GM23338 (cell line): ENCODE measurements at places on chromosomes 12 and 14.

DNA sequence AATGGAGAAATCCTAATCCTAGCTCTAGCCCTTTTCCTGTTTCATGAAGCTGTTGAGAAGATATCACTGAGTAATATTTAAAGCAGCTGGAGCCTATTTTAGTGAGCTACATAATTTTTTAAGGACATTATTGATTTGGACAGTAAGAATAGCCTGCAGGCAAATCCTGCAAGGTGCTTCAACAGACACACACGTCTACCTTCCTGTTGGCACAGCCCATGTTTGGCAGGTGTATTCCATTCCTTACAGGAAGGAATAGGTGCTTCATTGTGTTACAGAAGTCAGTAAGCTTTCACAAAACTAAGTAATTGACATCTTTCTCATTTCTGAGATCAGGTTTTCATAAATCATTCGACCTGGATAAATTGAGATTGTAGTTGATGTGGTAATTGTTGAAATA is 50.6 kb downstream of the FOXA1 start:
- DNase-seq = no peak

GRCh38 chr14:42490536-42490935 is 883.9 kb downstream of the LRFN5 start:
- no peak for DNase-seq

- DNase-seq = no peak
Observed at GRCh38 chr14:68547305-68548193, 245.3 kb downstream of the ZFP36L1 start.

- DNase-seq = peak; percentile 42
Observed at GRCh38 chr12:57549203-57549908, 488 bp upstream of the KIF5A start.

- no peak for DNase-seq
Observed at GRCh38 chr12:9742661-9743060, 9.8 kb upstream of the CLECL1 start.

GRCh38 chr12:6613015-6613775 is 6.0 kb upstream of the CHD4 start:
- peak; percentile 61 for DNase-seq

GRCh38 chr12:40946612-40947194 is 241.4 kb upstream of the PDZRN4 start:
- peak; percentile 56 for DNase-seq

GRCh38 chr12:71865757-71866536 is 26.4 kb downstream of the TBC1D15 start:
- no peak for DNase-seq

- DNase-seq = no peak
Observed at GRCh38 chr14:61582815-61583214, 112.5 kb upstream of the HIF1A start.

- no peak for DNase-seq
Observed at GRCh38 chr14:90198541-90199060, 57.8 kb upstream of the PSMC1 start.

DNA sequence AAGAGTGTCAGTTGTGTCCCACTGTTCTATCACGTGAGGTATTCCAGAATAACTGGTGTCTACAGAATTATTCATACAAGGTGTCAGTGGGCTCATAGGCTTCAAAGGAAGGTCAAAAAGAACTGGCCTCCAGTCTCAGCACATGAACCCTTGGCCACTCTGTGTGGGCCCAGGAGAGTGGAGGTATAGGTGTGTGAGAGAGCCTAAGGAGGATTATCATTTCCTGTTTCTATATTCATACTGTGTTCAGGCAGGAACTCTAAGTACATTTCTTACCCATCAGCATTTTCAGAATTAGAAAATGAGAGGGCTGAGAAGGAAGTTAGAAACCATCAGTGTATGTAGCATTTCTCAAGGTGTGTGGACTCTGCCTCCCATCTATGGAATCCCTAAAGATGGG is 87.0 kb downstream of the BTG1 start:
- no peak for DNase-seq

- DNase-seq = peak; percentile 55
Observed at GRCh38 chr12:1630827-1631591, 2.0 kb downstream of the WNT5B start.

- no peak for DNase-seq
Observed at GRCh38 chr12:88775742-88776151, 195.5 kb upstream of the KITLG start.

GRCh38 chr14:73800970-73801515 is 50.6 kb upstream of the PTGR2 start:
- DNase-seq = no peak

DNA sequence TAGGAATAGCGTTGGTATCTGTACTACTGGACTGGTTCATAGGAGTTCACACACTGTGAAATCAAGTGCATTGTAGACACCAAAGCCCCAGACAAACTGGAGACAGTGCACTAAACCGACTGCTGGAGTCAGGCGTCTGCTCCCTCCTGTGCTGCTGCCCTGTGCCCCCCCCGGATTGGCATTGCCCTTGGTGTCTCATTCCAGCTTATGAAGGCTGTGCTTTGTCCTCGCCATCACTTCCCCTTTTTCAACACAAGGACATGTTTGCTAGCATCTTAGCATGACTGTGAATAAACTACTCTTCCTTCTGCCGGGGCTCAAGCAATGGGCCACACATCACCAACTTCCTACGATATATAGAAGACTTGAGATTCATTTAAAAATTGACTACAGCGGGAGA is 84.0 kb downstream of the TMCC3 start:
- no peak for DNase-seq

DNA sequence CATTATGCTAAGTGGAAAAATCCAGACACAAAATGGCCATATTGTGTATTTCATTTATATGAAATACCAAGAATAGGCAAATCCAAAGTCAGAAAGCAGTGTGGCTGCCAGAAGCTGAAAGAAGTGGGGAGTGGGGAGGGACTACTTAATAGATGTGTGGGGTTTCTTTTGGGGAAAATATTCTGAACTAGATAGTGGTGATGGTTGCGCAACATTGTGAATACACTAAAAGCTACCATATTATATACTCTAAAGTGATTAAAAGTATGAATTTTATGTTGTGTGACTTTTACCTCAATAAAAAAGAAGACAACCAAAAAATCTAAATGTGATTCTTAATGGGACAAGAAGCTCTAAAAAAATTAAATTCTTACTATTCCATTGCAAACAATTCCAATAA is 272.6 kb downstream of the DAD1 start:
- DNase-seq = no peak

GRCh38 chr12:16583969-16584745 is 21.8 kb downstream of the LMO3 start:
- DNase-seq = no peak

DNA sequence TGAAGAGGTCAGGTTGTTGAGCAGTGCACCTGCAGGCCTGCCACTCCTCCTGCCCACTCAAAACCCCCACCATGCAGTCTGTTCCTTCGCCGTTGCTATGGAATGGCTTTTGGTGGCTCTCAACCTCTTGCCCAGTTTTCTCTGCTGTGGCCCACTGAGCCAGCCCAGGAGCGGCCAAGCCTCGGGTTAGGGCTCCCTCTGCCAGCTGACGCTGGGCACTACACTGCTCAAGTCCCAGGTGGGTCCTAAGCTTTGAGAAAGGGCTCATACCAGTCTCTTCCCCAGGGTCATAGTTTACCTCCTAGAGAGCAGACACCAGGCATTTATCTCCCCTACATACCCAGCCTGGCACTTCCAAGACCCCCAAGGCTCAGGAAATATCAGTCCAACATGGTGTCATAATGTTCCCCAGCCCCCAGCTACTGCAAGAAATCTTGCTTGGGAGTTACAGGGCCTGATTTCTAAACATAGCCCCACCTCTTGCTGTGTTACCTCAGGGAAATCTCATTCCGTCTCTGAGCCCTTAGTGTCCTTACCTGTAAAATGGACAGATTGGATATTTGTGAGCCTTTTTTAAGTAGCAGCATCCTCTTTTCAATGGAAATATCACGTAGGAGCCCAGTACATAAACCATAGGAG is 59.4 kb downstream of the TSPAN11 start:
- peak; percentile 79 for DNase-seq

- DNase-seq = no peak
Observed at GRCh38 chr14:74148705-74149104, 63.9 kb downstream of the LIN52 start.

GRCh38 chr12:10128687-10129086 is 1.3 kb downstream of the CLEC7A start:
- DNase-seq = no peak

DNA sequence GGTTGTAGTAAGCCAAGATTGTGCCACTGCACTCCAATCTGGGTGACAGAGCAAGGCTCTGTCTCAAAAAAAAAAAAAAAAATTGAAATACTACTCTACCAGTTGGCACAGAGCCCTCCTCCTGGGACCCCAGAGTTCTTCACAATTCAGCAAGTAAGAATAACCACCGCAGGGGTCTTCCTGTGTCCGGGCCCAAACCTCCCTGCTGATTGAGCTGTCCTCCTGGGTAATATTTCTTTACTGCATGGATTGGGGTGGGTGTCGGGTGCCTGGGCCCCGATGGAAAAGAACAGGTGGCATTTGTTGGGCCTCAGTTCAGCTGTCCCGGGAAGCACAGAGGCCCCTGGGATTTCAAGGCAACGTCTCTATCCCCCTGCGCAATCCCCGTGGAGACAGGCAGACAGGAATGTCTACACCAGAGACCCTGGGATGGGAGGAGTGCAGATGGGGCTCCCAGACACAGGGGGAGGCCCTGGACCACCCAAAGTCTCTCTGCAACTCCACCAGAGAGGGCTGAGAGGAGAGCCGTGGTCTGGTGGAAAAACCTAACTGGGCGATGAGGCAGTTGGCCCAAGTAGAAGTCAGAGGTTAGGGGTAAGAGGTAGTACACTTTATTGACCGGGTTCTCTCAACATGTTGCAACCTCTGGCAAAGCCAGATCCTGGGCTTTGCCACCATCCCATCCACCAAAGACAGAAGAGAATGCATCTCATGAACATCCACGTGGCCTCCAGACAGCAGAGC is 32.7 kb upstream of the VPS37B start:
- no peak for DNase-seq

GRCh38 chr12:65825183-65825506 is 862 bp downstream of the HMGA2 start:
- no peak for DNase-seq

GRCh38 chr14:51704545-51704944 is 52.8 kb downstream of the FRMD6 start:
- DNase-seq = peak; percentile 70

GRCh38 chr14:71203306-71203705 is 296.0 kb downstream of the PCNX1 start:
- no peak for DNase-seq

DNA sequence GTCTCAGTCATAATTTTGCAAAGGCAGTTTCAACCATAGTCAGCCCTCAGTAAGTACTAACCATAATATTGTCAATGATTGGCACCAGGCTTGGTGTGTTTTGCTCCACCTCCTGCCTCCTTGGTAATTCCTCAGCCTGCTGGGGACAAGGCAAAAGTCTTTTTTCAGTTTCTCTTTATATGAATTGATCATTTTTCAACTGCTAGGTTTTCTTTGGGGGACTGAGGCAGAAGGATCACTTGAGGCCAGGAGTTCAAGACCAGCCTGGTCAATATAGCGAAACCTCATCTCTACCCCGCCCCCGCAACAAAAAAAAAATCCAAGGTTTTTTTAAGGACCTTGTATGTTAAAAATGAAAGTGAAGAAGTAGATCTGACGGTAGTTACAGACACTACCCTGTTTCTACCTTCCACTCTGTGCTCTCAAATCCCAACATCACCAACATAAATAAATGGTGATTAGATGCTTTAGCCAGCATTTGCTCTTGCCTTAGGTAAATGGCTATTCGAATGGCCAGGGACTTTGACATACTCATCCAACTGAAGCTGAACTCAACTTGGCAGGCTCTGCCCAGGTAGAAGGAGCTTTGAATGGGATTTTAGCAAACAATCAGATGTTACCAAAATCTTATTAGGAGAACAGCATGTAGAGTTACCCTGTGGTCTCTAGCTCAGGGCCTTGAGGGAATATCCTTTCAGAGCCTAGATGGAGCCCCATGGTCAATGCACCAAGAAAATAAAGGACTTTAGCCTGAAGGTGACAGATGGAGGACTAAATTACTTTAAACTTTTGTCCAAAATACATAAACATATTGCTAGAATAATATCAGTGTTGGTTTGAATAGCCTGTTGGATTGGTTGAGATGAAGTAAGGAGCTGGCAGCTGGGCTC is 126.9 kb upstream of the AMIGO2 start:
- no peak for DNase-seq

DNA sequence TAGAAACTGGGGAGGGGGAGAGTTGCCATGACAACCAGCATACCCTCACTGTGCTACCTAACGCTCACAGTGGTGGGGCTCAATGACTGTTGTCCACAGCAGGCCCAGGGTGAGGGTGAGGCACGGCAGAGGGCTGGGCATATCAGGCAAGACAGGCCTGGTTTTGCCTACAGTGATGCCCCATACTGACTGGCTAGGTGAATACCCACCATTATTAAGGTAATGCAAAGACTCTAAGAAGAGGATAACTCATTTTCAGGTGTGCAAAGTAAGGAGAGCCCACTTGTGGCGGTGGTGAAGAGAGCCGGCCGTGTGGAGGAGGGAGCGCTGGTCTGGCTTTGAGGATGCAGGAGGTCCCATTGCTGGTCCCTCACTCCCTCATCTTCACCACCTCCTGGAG is 422.3 kb downstream of the FUT8 start:
- DNase-seq = peak; percentile 14

DNA sequence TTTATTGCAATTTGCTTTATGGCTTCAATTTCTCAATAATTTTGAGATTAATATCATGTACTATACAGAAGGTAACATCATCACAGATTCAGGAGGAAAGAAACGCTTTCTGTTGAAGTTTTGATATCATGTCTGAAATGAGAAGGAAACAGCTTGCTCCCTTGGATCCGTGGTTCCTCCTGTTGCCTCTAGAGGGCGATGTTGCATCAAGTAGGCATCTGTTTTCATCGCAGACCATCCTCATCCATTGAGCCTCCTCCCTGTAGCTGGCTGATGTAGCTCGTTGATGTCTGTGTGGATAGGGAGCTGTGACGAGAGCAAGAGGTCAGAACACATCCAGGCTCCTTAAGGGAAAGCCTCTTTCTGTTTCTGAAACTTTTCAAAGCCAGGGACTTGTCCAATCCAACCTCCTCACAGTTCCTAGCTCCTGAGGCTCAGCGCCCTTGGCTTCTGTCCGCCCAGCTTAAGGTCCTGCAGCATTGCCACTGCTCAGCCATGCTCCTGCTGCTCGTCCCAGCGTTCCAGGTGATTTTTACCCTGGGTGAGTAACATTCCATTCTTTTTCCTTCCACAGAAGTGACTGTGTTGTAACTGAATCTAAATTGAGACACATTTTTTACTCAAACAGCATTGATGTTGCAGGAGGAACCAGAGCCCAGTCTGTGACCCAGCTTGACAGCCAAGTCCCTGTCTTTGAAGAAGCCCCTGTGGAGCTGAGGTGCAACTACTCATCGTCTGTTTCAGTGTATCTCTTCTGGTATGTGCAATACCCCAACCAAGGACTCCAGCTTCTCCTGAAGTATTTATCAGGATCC is 304.8 kb upstream of the OR4E1 start:
- DNase-seq = peak; percentile 85

DNA sequence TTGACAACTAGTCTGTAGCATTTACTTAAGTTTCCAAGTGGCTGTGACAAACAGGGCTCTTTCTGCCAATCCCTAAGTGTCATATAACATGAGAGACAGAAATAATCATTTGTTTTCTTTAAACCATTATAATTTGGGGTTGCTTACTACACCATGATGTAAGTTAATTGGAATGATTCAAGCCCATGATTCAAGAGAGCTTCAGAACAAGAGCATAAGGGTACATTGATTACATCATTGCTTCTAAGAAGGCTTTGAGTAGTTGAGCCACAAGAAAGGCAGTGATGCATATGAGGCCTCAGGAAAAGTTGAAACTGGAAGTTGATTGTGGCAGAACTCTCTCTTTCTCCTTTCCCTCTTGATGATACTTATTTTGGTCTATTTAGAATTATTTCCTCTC is 444.0 kb downstream of the CCER1 start:
- DNase-seq = no peak

GRCh38 chr12:127398016-127398710 is 868.8 kb upstream of the TMEM132C start:
- DNase-seq = no peak
